Stomach (tissue), 19 donors: ENCODE measurements at places on chromosomes 16 and 17. TPM values are rescaled to one million over a fixed set of nuclear protein-coding genes. Genes with fewer than 3 reads are reported as not detected.

The NXPH3 gene
- not detected for total RNA-seq

DNA sequence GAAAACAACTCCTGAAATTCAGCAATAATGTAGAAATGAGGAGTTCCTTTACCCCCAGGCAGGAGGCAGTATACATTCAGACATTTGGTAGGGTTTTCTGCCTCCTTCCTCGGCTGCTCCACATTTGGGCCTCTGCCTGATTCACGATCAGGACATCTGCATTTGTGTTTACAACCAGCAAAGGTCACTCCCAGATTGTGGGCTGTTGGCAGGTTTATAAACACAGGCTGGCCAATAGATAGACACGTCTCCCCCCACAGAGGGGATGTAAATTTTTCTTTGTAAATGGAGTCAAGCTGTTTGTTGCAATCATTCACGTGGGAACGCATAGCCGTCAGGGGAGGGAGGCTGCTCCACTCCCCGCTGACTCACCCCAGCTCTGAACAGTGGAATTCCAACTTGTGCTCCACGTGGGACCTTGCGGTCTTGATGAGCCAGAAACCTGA is 252.1 kb upstream of the N4BP1 start:
- H3K27ac ChIP-seq, result no peak overlapping the region
- H3K36me3 ChIP-seq, result no peaks in the 10 kb centered on the region
- no peak for DNase-seq
- no peak overlapping the region for H3K4me3 ChIP-seq
- H3K27me3 ChIP-seq, result no peaks in the 10 kb centered on the region

DNA sequence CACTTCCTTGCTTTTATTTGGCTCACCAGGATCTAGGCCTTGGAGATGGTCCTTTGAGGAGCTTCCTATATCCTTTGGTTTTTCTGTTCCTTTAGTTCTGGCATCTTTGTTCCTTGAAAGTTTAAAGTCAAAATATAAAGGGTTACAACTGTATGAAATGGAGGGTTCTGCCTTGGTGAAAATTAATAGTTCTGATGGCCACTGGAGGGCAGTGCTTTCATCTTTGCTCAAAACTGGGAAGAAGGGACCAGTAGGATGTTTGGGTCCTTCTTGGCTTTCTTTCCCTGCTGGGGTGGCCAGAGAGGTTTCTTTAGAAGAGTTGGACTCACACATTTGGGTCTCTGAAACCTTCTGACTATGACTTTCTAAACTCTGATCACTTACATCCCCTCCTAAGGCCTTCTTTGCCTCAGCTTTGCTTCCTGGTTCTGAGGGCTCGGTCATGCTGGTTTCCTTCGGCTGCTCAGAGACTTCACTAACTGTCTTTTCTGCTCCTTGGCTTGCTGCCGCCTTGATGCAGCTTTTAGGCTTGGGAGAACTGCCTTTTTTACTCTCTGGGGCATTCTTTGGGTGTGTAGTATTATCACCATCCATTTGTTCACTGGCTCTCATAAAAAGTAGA is 10.9 kb upstream of the ITGA2B start:
- no peaks in the 10 kb centered on the region for H3K27me3 ChIP-seq
- H3K4me1 ChIP-seq, result no peaks in the 10 kb centered on the region
- H3K36me3 ChIP-seq, result peaks cover 93% of the 10 kb centered on the region
- H3K4me3 ChIP-seq, result no peak overlapping the region
- no peak for DNase-seq
- no peak overlapping the region for H3K27ac ChIP-seq

The NPW gene
- total RNA-seq, result not detected

GRCh38 chr16:53372992-53373871 is 61.0 kb upstream of the RBL2 start:
- H3K27ac ChIP-seq, result peak overlapping the region; percentile 74
- peak overlapping the region; percentile 47 for H3K4me3 ChIP-seq
- peak; percentile 85 for DNase-seq
- peaks cover 13% of the 10 kb centered on the region for H3K4me1 ChIP-seq
- no peaks in the 10 kb centered on the region for H3K27me3 ChIP-seq

- no peak overlapping the region for H3K27ac ChIP-seq
- no peaks in the 10 kb centered on the region for H3K4me1 ChIP-seq
- no peaks in the 10 kb centered on the region for H3K36me3 ChIP-seq
- DNase-seq, result no peak
- H3K4me3 ChIP-seq, result no peak overlapping the region
- no peaks in the 10 kb centered on the region for H3K27me3 ChIP-seq
These were observed 12.3 kb upstream of the SLC7A5 start for GRCh38 chr16:87881324-87882200.

GRCh38 chr16:49280105-49280741 is 1.4 kb downstream of the CBLN1 start:
- no peak for DNase-seq
- H3K36me3 ChIP-seq, result no peaks in the 10 kb centered on the region
- peaks cover 53% of the 10 kb centered on the region for H3K27me3 ChIP-seq
- H3K4me1 ChIP-seq, result peaks cover 25% of the 10 kb centered on the region
- H3K4me3 ChIP-seq, result no peak overlapping the region

- H3K36me3 ChIP-seq, result peaks cover 75% of the 10 kb centered on the region
- H3K27me3 ChIP-seq, result no peaks in the 10 kb centered on the region
- H3K4me1 ChIP-seq, result peaks cover 9% of the 10 kb centered on the region
- no peak for DNase-seq
These were observed 22.8 kb downstream of the CRLF3 start for GRCh38 chr17:30801671-30802070.

- no peak overlapping the region for H3K27ac ChIP-seq
- H3K4me1 ChIP-seq, result peaks cover 41% of the 10 kb centered on the region
- H3K36me3 ChIP-seq, result no peaks in the 10 kb centered on the region
- DNase-seq, result no peak
- peak overlapping the region; percentile 74 for H3K4me3 ChIP-seq
- H3K27me3 ChIP-seq, result peaks cover 15% of the 10 kb centered on the region
These were observed 572 bp downstream of the FAM171A2 start for GRCh38 chr17:44362949-44363612.
